ENCODE measurements at places on chromosomes 13 and 19.

DNA sequence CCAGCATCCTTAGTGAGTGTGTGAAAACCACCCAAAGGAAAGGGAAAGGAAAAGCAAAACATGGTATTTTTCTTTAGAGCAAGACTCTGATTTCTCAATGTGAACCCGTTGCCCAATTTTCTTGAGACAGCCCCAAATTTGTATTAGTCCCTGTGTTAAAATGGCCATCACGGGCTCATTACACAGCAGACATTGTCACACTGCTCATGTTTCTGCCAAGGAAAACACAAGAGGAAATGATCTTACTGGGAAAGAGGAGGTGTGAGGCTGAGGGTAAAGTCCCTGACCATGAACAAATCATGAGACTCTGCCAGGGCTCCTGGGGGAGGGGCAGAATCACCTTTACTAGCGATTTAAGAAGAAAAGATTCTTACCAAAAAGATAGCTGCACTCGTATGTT is 54.4 kb downstream of the FAM124A start:
- no peak for DNase-seq

- no peak for DNase-seq
Measured at GRCh38 chr13:76036176-76036575, 400.0 kb downstream of the LMO7 start.

DNA sequence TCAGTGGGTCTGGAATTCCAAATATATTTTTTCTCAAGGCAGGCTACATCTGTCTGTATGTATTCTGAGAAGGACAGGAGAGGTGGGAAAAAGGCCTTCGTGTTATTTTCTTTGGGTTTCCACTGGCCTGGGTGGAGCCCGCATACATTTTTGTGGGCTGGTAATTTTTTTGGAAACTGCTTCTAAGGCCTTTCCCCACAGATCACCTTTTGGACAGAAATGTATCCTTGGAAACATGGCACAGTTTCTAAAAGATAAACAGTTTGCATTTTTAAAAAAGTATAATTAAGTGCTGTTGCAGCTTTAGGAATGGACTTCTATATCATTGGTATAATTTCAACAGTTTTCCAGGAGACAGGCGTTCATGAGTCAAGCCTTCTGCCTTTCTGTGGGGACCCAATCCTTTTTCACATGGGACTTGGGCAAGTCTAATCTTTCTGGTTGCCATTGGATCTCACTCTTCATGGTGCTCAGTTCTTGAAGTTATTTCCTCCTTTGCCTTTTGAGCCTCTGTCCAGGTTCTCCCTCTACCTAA is 8.9 kb downstream of the RFX2 start:
- no peak for DNase-seq

DNA sequence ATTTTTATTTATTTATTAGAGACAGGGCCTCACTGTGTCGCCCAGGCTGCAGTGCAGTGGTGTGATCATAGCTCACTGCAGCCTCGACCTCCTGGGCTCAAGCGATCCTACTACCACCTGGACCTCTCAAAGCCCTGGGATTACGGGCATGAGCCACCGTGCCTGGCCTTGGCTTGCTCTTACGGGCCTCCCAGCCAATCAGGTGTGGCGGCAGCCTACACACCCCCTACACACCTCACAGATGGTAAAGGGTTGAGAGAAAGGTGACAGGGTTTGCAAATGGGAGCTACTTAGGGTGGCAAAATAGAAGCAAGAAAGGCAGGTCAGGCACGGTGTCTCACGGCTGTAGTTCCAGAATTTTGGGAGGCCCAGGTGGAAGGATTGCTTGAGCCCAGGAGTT is 1.0 kb upstream of the ZBTB32 start:
- no peak for DNase-seq

Data from NCI-H524 (cell line).